Right atrium auricular region (tissue), 2 donors: ENCODE measurements at places on chromosomes 7 and 10. TPM values are rescaled to one million over a fixed set of nuclear protein-coding genes. Genes with fewer than 3 reads are reported as not detected.

DNA sequence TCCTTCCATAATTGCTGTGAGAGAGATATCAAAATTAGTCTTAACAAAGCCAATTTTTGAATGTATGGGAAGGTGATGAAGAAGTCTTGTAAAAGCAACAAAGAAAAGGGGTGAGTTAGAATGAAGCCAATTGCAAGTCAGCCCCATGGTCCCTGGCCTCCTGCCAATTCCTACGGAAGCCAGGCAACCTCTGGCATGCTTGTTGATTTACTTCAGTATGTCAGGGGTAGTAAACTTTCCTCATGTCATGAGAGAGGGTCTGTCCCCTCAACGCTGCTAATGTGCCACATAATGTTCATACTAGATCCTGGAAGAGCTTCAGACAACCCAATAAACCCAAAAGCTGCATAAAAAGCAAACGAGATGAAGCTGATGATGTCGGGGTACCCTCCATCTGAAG lies 159.1 kb upstream of the YAE1 start:
- DNase-seq = no peak
- H3K27me3 ChIP-seq = no peaks in the 10 kb centered on the region
- no peak overlapping the region for H3K4me3 ChIP-seq
- no peak overlapping the region for H3K27ac ChIP-seq
- no peaks in the 10 kb centered on the region for H3K4me1 ChIP-seq

DNA sequence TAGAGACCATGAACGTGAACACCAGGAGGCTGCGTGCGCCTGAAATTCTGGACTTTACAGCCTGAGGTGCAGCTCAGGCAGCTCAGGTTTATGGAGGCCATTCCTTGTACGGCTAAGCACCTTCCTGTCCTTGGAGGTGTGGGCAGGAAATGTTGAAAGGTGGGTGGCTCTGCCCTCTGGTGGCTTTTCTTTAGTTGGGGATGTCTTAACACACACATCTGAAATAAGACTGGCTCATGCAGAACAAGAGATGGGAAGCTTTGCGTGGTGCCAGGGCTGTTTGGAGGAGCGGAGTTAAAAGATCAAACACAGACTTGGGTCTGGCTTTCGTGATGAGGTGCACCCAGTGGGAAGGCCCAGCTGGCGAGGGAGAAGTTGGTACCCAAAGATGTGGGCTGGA lies 64.1 kb downstream of the DOCK1 start:
- no peak overlapping the region for H3K27ac ChIP-seq
- no peak overlapping the region for H3K4me3 ChIP-seq
- H3K36me3 ChIP-seq = no peaks in the 10 kb centered on the region
- no peaks in the 10 kb centered on the region for H3K27me3 ChIP-seq
- H3K4me1 ChIP-seq = no peaks in the 10 kb centered on the region

The CYP26C1 gene
- total RNA-seq = not detected

- H3K4me1 ChIP-seq = no peaks in the 10 kb centered on the region
- DNase-seq = no peak
- H3K4me3 ChIP-seq = no peak overlapping the region
Measured at GRCh38 chr10:32961343-32961894, 3.4 kb upstream of the ITGB1 start.

The TMEM176A gene
- 102 TPM for total RNA-seq

The OR2A5 gene
- not detected for total RNA-seq

DNA sequence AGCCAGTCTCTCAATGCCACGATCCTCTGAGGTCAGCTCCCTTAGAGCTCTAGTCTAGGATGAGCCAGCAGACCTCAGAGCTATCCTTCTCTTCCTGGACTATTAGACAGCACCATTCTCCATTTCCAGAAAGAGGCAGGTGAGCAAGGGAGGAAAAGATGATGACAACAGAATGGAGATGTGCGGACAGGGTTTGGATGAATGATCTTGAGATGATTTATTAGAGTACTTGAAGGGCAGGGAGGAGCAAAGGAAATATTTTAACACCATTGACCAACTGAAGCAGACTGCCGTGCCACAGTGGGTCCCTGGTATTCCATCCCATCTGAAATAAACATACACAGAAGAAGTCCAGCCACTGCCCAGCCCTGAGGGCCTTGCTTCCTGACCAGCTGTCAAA lies 94.3 kb downstream of the CFAP58 start:
- no peaks in the 10 kb centered on the region for H3K27me3 ChIP-seq
- H3K27ac ChIP-seq = no peak overlapping the region
- H3K4me1 ChIP-seq = no peaks in the 10 kb centered on the region

DNA sequence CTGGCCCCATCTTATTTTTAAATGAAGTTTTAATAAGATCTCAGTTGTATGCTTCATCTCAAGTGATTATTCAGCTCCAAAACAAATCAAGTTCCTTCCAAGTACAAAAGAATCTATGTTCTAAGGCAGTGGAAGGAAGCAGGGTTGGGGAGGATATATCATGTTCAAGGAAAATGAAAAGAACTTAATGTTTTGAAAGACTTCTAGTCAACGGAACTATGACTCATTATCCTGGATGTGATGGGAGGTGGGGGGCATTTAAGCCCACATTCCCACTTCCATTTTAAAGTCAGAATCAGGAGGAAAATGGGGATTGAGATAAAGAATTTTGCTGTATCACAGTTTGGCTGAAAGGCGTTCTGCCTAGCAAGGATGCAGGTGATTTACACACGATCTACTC lies 59.4 kb downstream of the FANK1 start:
- no peaks in the 10 kb centered on the region for H3K4me1 ChIP-seq
- DNase-seq = no peak
- H3K27me3 ChIP-seq = no peaks in the 10 kb centered on the region
- H3K36me3 ChIP-seq = no peaks in the 10 kb centered on the region
